Small intestine (tissue), 16 donors: ENCODE measurements at places on chromosomes 3 and 15. TPM values are rescaled to one million over a fixed set of nuclear protein-coding genes. Genes with fewer than 3 reads are reported as not detected.

The SCN11A gene
- polyA plus RNA-seq, result not detected

DNA sequence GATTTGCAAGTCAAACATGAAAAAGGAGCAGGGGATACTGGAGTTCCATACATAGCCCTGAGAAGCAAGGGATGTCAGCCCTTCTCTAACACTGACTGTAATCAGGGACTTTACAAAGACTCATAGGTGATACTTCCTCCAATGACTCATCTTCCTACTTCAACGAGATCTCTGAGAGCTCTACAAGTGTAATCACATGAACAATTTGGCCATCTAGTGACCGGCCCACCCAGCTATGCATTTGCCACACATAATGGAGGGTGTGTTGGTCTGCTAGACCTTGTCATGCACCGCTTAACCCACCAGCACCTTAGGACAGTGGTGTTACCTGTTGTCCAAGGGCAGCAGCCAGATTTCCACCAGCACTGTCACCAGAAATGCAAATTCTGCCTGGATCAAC is 75.3 kb downstream of the NCEH1 start:
- no peak overlapping the region for H3K4me3 ChIP-seq
- no peaks in the 10 kb centered on the region for H3K4me1 ChIP-seq
- no peak overlapping the region for H3K27ac ChIP-seq
- no peaks in the 10 kb centered on the region for H3K36me3 ChIP-seq
- H3K27me3 ChIP-seq, result no peaks in the 10 kb centered on the region

The ACAP2 gene
- 10.8 TPM for polyA plus RNA-seq

DNA sequence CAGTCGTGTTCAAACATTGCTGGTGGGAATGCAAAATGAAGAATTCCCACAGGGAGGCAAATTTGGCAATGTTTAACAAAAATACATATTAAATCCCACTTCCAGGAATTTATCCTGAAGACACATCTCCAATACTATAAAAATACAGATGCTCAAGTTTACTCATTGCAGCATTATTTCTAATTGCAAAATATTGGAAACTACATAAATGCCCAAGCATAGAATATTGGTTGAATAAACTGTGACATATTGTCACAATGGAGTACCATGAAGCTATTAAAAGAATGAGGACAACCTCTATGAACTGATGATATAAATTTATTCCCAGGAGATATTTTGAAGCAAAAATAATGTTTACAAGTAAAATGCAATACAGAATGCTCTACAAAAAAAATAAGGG is 49.7 kb upstream of the UBE2E2 start:
- DNase-seq, result no peak
- H3K27ac ChIP-seq, result no peak overlapping the region
- no peaks in the 10 kb centered on the region for H3K36me3 ChIP-seq
- no peak overlapping the region for H3K4me3 ChIP-seq
- no peaks in the 10 kb centered on the region for H3K27me3 ChIP-seq

DNA sequence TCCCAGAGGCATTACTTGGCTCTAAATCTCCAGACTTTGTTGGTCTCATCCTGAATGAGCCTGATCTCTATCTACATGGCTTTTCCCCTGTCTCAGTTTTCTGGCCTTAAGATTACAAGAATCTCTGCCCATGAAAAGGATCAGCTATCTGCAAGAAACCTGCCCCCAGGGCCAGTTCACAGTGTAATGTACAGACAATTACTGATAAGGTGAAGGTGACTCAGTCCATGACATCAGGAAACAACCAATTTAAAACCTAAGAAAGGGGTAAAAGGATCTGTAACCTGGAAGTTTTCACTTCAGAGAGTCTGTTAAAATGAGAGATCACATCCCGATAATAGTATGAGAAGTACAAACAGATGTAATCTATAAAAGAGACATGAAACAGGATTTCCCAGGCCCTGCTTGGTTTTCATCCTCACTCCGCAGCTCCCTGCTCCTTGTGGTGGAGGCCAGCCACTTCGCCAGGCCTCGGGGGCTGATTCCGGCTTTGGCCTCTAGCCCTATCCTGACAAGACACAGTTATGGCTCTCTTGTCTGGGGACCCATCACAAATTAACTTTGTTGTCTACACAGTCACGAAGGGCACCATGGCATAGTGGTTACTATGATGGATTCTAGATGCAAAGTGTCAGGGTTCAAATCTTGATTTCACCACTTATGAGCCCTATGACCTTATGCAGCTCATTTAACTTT is 136.9 kb downstream of the THSD4 start:
- peaks cover 5% of the 10 kb centered on the region for H3K4me1 ChIP-seq
- no peaks in the 10 kb centered on the region for H3K27me3 ChIP-seq
- H3K36me3 ChIP-seq, result no peaks in the 10 kb centered on the region
- H3K4me3 ChIP-seq, result no peak overlapping the region

The ROPN1 gene
- not detected for polyA plus RNA-seq

- peak; percentile 39 for DNase-seq
- H3K4me3 ChIP-seq, result no peak within 1 kb of the TSS
- peaks cover 12% of the 10 kb centered on the region for H3K27me3 ChIP-seq
- H3K4me1 ChIP-seq, result no peaks in the 10 kb centered on the region
- no peak within 1 kb of the TSS for H3K27ac ChIP-seq
Observed at GRCh38 chr3:13548696-13549622, at the start of gene FBLN2. TSS of gene FBLN2 (plus strand) at chr3:13549125. CDS start at chr3:13570356, 21,231 bp downstream.

GRCh38 chr15:25339431-25339830 is 99.4 kb downstream of the UBE3A start:
- no peak overlapping the region for H3K4me3 ChIP-seq
- no peaks in the 10 kb centered on the region for H3K36me3 ChIP-seq
- H3K4me1 ChIP-seq, result no peaks in the 10 kb centered on the region
- H3K27me3 ChIP-seq, result no peaks in the 10 kb centered on the region
- no peak overlapping the region for H3K27ac ChIP-seq
- no peak for DNase-seq

The GOLGA8S gene
- polyA plus RNA-seq, result 0.16 TPM

The IL5RA gene
- 0.09 TPM for polyA plus RNA-seq

DNA sequence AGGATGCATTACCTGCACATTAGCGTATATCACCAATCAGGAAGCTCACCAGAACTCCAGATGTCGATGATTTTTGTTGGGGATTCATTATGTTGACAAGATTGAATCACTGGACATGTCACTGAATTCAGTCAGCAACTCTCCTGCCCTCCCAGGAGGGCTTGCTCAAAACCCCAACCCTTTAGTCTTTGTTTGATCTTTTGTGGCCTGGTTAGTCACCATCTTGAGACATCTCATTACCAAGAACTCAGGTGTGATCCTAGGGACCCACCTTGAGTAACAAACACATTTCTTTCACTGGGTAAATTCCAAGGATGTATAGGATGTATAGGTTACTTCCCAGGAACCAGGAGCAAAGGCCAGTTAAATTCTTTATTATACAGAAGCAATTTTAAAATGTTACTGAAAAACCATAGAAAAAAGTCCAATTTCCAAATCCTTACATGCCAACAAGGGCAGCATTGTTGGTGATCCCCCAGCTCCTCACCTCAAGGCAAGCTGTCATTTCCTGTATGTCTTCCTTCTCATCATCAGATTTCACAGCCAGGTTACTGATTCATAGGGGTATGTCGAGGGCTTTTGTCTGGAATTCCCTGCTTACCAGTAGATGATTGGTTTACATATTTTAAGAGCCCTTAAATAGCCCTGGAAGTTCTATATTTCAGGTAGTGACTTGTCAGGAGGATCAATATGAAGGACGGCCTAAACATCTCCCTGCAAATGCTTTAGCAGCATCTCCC is 11.7 kb downstream of the SNRPN start:
- H3K4me3 ChIP-seq, result no peak overlapping the region
- H3K27me3 ChIP-seq, result no peaks in the 10 kb centered on the region
- H3K36me3 ChIP-seq, result peaks cover 20% of the 10 kb centered on the region

DNA sequence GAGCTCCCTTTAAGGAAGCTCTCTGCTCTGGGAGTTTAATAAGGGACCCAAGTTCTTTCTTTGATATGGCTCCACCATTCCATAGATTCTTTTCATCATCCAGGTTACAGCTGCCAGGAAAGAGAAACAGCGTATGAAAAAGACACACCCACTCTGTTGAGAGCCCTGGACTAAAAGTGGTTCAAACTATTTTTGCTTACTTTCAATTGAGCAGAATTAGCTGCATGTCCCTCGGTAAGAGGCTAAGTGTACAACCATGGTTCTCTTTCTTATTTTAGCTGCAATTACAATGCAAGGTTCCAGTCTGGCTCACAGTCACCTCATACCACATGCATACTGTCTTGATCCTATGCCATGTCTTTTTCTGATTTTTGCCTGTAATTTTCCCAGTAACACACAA is 1288.3 kb downstream of the NSUN3 start:
- no peaks in the 10 kb centered on the region for H3K36me3 ChIP-seq
- no peak for DNase-seq
- H3K4me3 ChIP-seq, result no peak overlapping the region
- H3K27ac ChIP-seq, result no peak overlapping the region

The MEIS2 gene
- 8.7 TPM for polyA plus RNA-seq

- H3K27me3 ChIP-seq, result no peaks in the 10 kb centered on the region
- no peak overlapping the region for H3K27ac ChIP-seq
- DNase-seq, result no peak
- peaks cover 26% of the 10 kb centered on the region for H3K36me3 ChIP-seq
- no peak overlapping the region for H3K4me3 ChIP-seq
- H3K4me1 ChIP-seq, result no peaks in the 10 kb centered on the region
Observed at GRCh38 chr15:50977162-50977561, 68.7 kb downstream of the AP4E1 start.

The ADCY5 gene
- polyA plus RNA-seq, result 6.9 TPM

The PDCD7 gene
- polyA plus RNA-seq, result 8.4 TPM

DNA sequence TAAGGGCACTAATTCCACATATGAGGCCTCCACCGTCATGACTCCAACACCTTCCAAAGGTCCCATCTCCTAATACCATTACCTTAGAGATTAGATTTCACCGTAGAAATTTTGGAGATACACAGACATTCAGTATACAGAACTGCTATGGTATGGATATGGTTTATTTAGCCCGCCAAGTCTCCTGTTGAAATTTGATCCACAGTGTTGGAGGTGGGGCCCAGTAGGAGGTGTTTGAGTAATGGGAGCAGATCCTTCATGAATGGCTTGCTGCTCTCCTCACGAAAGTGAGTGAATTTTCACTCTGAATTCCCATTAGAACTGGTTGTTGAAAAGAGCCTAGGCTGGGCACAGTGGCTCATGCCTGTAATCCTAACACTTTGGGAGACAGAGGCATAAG is 7.4 kb downstream of the MKRN3 start:
- H3K4me3 ChIP-seq, result no peak overlapping the region
- no peak overlapping the region for H3K27ac ChIP-seq
- no peaks in the 10 kb centered on the region for H3K27me3 ChIP-seq
- H3K36me3 ChIP-seq, result no peaks in the 10 kb centered on the region
- no peak for DNase-seq
- H3K4me1 ChIP-seq, result no peaks in the 10 kb centered on the region

GRCh38 chr3:112333381-112334317 is 693 bp downstream of the CD200 start:
- peak; percentile 42 for DNase-seq
- H3K36me3 ChIP-seq, result no peaks in the 10 kb centered on the region
- peak overlapping the region; percentile 66 for H3K4me3 ChIP-seq
- no peaks in the 10 kb centered on the region for H3K4me1 ChIP-seq

GRCh38 chr3:132657869-132658747 is 1.5 kb downstream of the ACAD11 start:
- H3K4me3 ChIP-seq, result peak overlapping the region; percentile 86
- peaks cover 4% of the 10 kb centered on the region for H3K36me3 ChIP-seq
- peak; percentile 67 for DNase-seq
- no peak overlapping the region for H3K27ac ChIP-seq
- H3K27me3 ChIP-seq, result no peaks in the 10 kb centered on the region

GRCh38 chr3:59845386-59845785 is 795.6 kb upstream of the CFAP20DC start:
- DNase-seq, result no peak
- no peaks in the 10 kb centered on the region for H3K4me1 ChIP-seq
- no peak overlapping the region for H3K27ac ChIP-seq
- H3K36me3 ChIP-seq, result no peaks in the 10 kb centered on the region
- no peak overlapping the region for H3K4me3 ChIP-seq

- H3K4me1 ChIP-seq, result peaks cover 22% of the 10 kb centered on the region
- H3K27me3 ChIP-seq, result no peaks in the 10 kb centered on the region
- H3K4me3 ChIP-seq, result no peak overlapping the region
- H3K36me3 ChIP-seq, result peaks cover 7% of the 10 kb centered on the region
- H3K27ac ChIP-seq, result peak overlapping the region; percentile 71
Observed at GRCh38 chr3:183527428-183528379, 27.8 kb downstream of the KLHL6 start.

- H3K27me3 ChIP-seq, result no peaks in the 10 kb centered on the region
- H3K4me1 ChIP-seq, result no peaks in the 10 kb centered on the region
- no peaks in the 10 kb centered on the region for H3K36me3 ChIP-seq
- no peak overlapping the region for H3K27ac ChIP-seq
Observed at GRCh38 chr3:82080261-82080660, 318.8 kb upstream of the GBE1 start.

- no peaks in the 10 kb centered on the region for H3K36me3 ChIP-seq
- H3K4me1 ChIP-seq, result peaks cover 5% of the 10 kb centered on the region
- no peak overlapping the region for H3K4me3 ChIP-seq
- DNase-seq, result no peak
- H3K27me3 ChIP-seq, result no peaks in the 10 kb centered on the region
Observed at GRCh38 chr15:96123028-96123400, 207.5 kb upstream of the NR2F2 start.

- no peaks in the 10 kb centered on the region for H3K27me3 ChIP-seq
- no peak for DNase-seq
- H3K4me3 ChIP-seq, result no peak overlapping the region
- H3K27ac ChIP-seq, result no peak overlapping the region
- H3K36me3 ChIP-seq, result peaks cover 7% of the 10 kb centered on the region
- no peaks in the 10 kb centered on the region for H3K4me1 ChIP-seq
Observed at GRCh38 chr3:193673845-193674244, 80.8 kb downstream of the OPA1 start.

DNA sequence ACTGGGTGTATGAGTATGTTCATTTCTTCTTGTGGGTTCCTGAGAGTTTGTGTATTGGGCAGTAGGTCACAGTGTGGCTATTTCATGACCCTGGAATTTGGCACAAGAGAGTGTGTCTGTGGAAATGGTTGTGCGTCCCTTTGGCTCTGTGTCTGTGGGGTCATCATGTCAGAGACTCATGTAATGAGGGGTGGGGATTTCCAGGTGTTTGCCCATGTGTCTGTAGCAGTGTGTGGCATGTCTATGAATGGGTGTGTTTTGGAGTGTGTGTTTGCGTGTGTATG is 1.3 kb upstream of the GATA2 start:
- H3K4me3 ChIP-seq, result no peak overlapping the region
- no peak for DNase-seq
- H3K27me3 ChIP-seq, result peaks cover 64% of the 10 kb centered on the region
- no peaks in the 10 kb centered on the region for H3K36me3 ChIP-seq
- no peak overlapping the region for H3K27ac ChIP-seq

GRCh38 chr3:96000966-96001365 is 813.4 kb upstream of the EPHA6 start:
- no peaks in the 10 kb centered on the region for H3K4me1 ChIP-seq
- H3K36me3 ChIP-seq, result no peaks in the 10 kb centered on the region
- no peak overlapping the region for H3K27ac ChIP-seq
- no peak for DNase-seq

DNA sequence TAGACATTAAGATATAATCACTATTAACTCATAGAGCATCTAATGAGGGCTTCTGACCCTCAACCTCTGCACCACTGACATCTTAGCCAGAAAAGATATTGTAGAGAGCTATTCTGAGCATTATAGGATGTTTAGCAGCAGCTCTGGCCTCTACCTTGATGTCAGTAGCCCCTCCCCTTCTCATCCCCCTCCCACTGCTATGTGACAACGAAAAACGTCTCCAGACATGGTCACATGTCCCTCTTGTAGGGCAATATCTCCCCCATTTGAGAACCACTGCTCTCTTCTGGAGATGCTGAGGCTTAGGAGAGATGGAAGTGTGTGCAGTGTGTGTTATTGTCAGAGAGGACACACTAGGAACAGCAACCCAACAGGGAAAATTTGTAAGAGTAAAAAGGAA is 242.3 kb downstream of the FEZF2 start:
- peaks cover 3% of the 10 kb centered on the region for H3K36me3 ChIP-seq
- H3K4me3 ChIP-seq, result no peak overlapping the region
- no peaks in the 10 kb centered on the region for H3K4me1 ChIP-seq
- DNase-seq, result no peak
